ENCODE measurements at places on chromosomes 7 and 10. TPM values are rescaled to one million over a fixed set of nuclear protein-coding genes. Genes with fewer than 3 reads are reported as not detected.

SPDYE1 gene
- total RNA-seq, result under 0.01 TPM

CRTAC1 gene
- not detected for total RNA-seq

ANLN gene
- total RNA-seq, result 10.9 TPM

SUV39H2 gene
- total RNA-seq, result 5.8 TPM

PRSS37 gene
- total RNA-seq, result not detected

TRIM56 gene
- 36.1 TPM for total RNA-seq

GNG11 gene
- 11.2 TPM for total RNA-seq

CDH23 gene
- total RNA-seq, result 0.17 TPM

SDK1 gene
- 1.4 TPM for total RNA-seq

GARIN1A gene
- 0.52 TPM for total RNA-seq

OR2AE1 gene
- total RNA-seq, result 0.16 TPM

GALNT17 gene
- total RNA-seq, result not detected

GRID1 gene
- not detected for total RNA-seq

EPO gene
- not detected for total RNA-seq

SEMA3C gene
- 126 TPM for total RNA-seq

SLC18A2 gene
- total RNA-seq, result not detected

HHEX gene
- total RNA-seq, result 2.8 TPM

PRKAR2B gene
- 3.4 TPM for total RNA-seq

SPDYE3 gene
- not detected for total RNA-seq

PLEKHS1 gene
- not detected for total RNA-seq
